C1 segment of cervical spinal cord (tissue), 14 donors: ENCODE measurements at places on chromosomes 13 and 19.
A peak's percentile ranks its signal among the peaks of the same experiment; 100 is the strongest.

GRCh38 chr13:20993661-20994440 lies 67.5 kb downstream of the LATS2 start:
- no peak for DNase-seq

DNA sequence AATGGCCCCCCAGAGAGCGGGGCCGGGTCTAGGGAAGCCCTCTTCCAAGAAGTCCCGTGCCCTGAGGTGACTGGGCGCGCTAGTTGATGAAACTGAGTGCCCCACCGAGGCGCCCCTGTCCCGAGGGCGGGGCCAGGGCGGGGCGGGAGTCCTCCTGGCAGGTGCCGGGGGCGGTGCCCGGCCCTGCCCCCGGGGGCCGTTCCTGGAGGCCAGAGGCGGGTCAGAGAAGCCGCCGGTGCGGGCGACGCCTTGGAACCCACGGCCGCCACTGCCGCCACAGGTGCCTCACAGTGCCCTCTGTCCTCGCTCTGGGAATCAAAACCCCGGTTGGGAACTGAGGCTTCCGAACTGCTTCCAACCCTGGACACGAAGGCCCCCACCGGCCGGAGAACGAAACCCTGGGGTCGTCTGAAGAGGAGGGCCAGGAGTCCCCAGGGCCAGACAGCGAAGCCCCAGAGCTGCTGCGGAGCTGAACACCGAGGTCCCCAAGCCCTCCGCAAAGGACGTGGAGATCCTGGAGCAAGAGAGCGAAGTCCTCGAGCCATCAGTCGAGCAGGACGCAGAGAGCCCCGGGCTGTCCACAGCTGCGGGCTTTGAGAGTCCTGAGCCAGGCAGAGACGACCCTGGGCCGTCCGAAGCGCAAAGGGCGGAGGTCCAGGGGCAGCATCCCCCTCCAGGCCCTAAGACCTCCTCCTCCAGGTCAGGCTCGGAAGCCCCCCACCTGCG lies at the start of gene MISP3:
Gene MISP3, plus strand, starts transcription at position 252 of the 726 bp plus-strand sequence. CDS start 524 bp downstream, outside the sequence.
- no peak for DNase-seq

- DNase-seq: no peak
These were observed at the start of gene SLC17A7 for GRCh38 chr19:49441210-49441959. Gene SLC17A7, minus strand, starts transcription at chr19:49441527. Its CDS starts 148 bp downstream, at chr19:49441379.

- no peak for DNase-seq
These were observed at the start of gene GJA3 for GRCh38 chr13:20160306-20161274. Gene GJA3, minus strand, starts transcription at chr13:20161052. Its CDS starts 17,764 bp downstream, at chr13:20143288.

- DNase-seq: no peak
These were observed 575.1 kb downstream of the SLITRK5 start for GRCh38 chr13:88246239-88246638.

GRCh38 chr13:31072041-31072440 lies 89.7 kb downstream of the HSPH1 start:
- DNase-seq: no peak

GRCh38 chr19:1882786-1883692 lies 2.3 kb downstream of the ABHD17A start:
- no peak for DNase-seq

DNA sequence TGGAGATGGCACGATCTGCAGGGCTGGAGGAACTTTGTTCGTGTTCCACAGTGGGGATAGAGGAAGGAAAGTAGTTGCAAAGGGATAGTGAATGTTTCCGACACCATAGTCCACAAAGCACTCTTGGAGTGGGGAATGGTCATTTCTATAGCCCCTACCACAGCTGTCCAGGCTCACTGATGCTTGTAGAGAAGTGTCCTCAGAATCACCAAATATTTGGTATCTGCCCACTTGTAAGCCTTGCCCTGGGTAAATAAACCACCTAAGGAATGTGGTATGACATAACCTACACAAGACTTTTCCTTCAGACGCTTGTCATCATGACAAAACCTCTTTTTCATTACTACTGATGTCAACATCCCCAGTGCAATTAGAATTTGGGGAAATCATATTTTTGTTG lies 686.5 kb upstream of the ARGLU1 start:
- no peak for DNase-seq

GRCh38 chr13:102028206-102028605 lies 373.6 kb downstream of the FGF14 start:
- DNase-seq: no peak

DNA sequence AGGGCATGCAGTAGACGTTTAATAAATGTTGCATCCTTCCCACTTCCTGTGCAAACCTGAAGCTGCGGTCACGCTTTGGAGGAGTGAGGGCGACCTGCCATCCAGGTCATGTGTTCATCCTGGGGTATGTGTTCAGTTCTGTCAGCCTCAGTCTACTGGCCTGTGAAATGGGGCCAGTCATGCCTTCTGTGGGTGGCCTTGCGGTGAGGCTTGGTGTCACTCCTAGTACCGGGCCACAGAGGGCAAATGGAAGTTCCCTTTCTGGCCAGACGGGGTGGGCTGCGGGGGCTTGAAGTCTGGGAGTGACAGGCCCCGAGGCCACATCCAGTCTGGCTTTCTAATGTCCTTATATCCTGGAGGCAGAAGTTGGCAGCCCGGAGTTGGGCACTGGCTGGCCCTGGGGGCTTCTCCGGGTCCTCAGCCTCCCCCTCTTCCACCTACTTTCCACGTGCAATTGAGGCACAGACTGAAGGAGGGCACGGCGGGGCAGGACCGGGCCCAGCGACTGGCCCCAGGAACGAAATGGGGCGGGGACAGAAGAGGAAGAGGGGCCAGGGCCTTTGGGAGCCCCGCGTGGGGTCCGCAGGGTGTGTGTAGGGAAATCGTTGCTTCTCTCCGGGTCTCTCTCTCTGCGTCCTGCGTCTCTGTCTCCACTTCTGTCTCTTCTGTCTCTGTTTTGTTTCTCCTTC lies 11.1 kb downstream of the PDE4A start:
- DNase-seq: no peak

- no peak for DNase-seq
These were observed 259.8 kb downstream of the OXGR1 start for GRCh38 chr13:96734499-96734898.

GRCh38 chr19:58554494-58555368 lies at the start of gene CHMP2A:
Gene CHMP2A, minus strand, starts transcription at chr19:58555105. Its CDS starts 893 bp downstream, at chr19:58554212.
- no peak for DNase-seq

DNA sequence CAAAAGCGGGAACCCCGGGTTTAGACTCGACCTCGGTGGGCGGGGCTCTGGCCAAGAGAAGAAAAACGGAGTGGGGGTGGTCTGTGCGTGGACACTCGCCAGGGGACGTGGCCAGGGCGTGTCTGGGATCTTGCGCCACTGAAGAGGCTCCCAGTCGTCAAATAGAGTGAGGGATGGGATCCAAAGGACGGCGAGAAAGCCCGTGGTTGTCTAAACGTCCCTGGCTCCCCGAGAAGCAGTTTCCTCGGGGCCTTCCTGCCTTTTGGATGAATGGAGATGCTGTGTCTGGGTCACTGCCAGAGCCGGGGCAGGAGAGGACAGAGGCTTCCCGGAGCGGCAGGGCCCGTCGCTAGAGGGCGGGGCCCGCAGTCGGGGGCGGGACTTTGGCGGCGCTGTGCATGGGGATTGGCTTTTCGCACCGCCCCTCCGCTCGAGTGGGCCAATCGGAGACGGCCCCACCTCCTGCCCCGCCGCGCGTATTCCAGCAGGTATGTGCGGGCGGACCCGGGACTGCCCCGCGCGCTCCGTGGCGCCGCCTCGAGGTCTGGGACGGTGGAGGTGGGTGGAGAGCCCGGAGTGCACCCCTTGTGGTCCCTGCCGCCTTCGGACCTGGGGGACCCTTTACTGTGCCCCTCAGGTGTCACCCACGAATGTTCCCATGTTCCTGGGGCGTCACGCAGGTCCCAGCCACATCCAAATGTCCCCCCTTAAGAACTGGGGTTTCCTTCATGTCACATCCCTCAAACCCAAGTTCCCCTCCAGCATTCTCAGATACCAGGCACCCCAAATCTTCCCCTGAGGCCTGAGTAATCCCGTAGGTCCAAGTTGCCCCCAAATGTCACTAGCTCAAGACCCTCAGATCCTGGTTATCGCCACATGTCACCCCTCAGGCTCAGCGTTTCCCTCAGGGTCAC lies 38.3 kb downstream of the ZSWIM4 start:
- DNase-seq: no peak

DNA sequence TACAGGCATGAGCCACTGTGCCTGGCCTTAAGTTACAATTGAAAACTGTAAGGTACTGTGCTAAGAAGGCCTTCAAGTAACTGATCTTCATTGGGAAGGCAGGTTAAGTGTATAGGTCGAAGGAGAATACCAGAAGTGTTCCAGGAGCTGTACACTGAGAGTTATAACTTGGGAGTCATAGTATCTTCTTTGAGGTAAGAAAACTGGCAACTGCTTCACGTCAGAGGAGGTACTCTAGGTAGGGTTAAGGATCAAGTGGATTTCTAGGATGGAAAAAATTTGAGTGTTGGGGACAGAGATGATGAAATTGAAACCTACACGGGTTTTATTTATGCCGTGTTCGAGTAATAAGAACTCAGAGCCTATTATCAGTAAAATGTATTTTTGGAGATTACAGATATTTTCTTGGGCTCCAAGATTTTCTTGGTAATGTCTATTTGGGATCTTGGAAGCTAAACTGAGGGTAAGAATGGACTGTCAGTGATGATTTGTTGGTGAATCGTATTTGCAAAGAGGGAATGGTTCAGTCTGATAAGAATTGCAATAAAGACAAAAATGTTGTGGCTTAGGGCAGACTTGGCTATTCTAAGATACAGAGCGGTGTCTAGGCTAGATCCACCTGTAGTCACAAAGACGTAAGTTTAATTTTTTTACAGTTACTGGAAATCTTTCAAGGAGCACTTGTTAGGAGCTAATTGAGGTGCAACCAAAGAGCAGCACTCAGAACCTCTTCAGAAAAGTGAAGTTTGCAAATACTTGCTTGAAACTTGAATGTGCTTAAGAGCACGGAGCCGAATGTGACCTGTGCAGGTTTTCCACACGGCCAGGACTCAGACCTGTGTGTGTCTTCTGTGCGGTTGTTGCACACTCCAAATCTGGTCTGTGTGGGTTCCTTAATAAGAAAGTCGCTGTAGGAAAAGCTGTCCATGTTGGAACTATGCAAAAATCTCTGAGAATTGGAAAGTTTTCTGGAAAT lies 102.5 kb downstream of the URI1 start:
- DNase-seq: no peak

DNA sequence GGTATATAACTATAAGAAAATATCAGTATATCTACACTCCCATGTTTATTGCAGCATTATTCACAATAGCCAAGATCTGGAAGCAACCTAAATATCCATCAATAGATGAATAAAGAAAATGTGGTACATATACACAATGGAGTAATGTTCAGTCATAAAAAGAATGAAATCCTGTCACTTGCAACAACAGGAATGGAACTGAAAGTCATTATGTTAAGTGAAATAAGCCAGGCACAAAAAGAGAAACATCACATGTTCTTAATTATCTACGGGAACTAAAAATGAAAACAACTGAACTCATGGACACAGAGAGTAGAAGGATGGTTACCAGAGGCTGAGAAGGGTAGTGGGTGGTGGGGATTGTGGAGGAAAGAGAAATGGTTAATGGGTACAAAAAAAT lies 665.2 kb downstream of the TBC1D4 start:
- DNase-seq: no peak

DNA sequence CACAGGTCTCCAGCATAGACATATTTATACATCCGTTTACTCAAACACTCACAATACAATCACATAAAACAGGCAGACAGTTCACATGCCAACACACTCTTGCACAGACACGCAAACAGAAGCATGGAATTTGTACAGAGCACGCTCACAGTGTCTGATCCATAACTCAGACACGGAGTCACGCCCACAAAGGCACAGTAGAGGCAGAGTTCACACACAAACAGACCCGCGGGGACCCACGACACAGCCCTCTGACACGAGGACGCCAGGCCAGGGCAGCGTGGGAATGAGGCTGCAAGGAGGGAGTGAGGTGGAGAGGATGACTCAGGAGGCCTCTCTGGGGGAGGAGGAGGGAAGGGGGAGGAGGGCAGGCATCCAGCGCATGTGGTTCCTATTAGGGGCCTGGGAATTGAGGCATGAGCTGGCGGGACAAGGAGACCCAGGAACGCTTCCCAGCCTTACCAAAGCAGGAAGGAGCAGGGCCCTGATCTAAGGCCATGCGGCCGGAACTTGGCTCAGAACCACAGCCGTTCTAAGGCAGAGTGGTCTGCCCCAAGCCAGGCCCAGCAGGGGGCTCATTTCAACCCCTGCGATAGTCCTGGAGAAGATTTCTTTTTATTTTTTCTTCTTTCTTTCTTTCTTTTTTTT lies 9.1 kb upstream of the OLFM2 start:
- peak; percentile 6 for DNase-seq

DNA sequence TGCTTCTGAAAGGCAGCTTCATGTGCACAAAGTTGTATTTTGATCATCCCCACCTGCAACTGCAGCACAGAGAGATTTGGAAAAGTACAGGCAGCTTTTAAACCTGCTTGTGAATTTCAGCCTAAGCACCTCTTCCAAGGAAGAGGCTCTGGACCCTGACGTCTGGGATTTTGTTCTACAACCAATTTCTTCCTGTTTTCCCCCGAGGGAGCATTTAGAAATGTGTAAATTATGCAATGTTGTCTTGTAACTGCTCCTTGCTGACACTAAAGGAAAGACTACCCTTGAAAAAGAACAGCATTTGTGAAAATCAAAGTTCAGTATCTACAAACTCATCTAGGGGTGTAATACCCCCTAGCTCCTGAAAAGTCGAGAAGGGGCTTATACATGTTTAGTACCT lies 15.4 kb downstream of the MED26 start:
- no peak for DNase-seq

- no peak for DNase-seq
These were observed 46.4 kb upstream of the FAM216B start for GRCh38 chr13:42735010-42735409.

- DNase-seq: no peak
These were observed 7.5 kb downstream of the C3 start for GRCh38 chr19:6712692-6713670.

DNA sequence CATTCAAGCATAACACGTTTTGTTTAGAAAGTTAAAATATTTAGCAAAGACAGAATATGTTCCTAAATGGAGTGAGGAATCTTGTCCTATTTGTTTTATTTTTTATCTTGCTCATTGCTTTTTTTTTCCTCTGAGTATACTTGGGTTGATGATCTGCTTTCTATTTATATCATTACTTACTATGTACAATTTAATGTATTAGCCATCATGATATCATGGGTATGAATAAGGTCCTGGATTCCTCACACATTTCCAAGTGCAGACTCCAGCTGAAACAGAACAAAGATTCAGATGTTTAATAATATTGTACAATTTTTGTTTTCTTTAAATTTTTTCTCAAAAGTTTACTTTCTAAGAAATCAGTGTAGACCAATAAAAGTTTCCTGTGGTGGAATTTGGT lies 388.2 kb downstream of the GPC6 start:
- DNase-seq: no peak

GRCh38 chr19:932648-933552 lies 7.1 kb downstream of the ARID3A start:
- DNase-seq: no peak

- DNase-seq: no peak
These were observed 17.2 kb downstream of the POLRMT start for GRCh38 chr19:616062-616700.

DNA sequence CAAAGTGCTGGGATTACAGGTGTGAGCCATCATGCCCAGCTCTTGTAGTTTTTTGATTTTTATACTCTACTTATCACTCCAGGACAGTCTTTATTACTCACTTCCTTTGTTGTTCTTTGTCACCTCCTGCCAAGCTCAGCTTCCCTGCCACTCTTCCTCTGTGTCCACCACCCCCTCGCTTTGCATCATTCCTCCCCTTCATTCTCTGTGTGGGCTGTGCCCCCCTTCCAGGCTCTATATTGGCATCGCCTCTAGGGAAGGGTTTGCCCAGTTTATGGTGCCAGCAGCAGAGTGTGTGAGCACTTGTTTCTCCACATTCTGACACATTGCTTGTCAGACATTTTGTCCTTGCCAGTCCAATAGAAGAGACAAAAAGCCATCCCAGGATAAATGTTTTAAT lies 15.1 kb downstream of the ZNF302 start:
- no peak for DNase-seq
